ENCODE measurements at places on chromosomes 2 and 18.

- DNase-seq: no peak
These were observed 16.0 kb upstream of the RGPD4 start for GRCh38 chr2:107810734-107811133.

- DNase-seq: no peak
These were observed 85.3 kb downstream of the FTCDNL1 start for GRCh38 chr2:199765646-199766045.

- no peak for DNase-seq
These were observed 174.1 kb upstream of the ALPP start for GRCh38 chr2:232204457-232204931.

- DNase-seq: peak; percentile 62
These were observed 42.1 kb upstream of the RFX8 start for GRCh38 chr2:101516823-101517690.

- no peak for DNase-seq
These were observed 1596.5 kb upstream of the NXPH2 start for GRCh38 chr2:140376686-140377085.

DNA sequence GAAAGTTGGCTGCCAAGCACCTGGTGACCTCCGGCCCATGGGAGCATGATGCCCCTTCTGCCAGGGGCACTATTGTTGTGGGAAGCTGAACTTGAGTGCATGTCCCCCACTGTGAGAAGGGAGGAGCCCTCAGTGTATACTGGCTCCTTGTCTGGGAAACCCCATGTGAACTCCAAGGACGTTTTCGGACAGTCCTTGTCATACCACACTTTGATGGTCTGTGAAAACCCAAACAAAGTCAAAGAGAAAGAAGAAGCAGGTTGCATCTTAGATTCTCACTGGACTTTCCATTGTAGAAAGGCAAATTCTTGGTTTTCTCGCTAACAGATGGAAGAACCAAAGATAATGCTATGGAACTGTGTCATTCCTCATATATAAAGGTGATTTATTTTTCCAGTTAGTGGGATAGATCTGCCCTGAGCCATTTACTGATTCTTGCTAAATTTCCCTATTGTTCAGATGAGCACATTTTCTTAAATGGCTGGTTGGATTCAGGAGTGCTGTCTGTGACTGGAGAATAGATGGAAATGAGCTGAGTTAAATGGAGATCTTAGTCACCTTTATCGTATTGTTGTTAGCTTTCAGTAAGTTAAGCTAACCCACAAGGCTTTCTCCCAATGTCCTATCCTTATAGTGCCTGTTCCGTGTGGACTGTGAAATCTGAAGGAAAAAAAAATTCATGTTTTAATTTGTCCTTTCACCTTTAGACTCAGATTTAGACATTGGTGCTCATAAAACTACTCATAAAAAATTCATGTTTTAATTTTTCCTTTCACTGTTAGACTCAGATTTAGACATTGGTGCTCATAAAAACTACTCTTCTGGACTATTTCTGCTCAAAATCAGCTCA lies 166.6 kb downstream of the ACTR3 start:
- DNase-seq: no peak

DNA sequence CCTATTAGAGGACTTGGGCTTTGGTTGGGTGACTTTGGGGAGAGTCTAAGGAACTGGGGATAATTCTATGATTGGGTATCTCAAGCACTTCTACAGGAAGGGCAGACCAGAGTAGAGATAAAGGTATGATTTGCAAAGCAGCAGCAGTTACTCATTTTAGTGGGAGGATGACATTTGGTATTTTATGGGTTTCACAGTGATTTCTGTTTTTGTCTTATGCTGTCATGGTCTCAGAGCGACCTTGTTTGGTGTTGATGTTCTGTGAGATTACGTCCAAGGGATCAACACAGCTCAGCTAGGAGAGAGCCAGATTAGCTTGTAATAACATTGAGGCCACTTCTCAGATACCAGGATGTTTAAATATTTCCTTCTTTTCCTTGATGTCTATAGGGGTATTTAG lies 18.2 kb downstream of the TTR start:
- DNase-seq: no peak

GRCh38 chr18:74796841-74797576 lies 199.3 kb downstream of the ZNF407 start:
- peak; percentile 31 for DNase-seq

DNA sequence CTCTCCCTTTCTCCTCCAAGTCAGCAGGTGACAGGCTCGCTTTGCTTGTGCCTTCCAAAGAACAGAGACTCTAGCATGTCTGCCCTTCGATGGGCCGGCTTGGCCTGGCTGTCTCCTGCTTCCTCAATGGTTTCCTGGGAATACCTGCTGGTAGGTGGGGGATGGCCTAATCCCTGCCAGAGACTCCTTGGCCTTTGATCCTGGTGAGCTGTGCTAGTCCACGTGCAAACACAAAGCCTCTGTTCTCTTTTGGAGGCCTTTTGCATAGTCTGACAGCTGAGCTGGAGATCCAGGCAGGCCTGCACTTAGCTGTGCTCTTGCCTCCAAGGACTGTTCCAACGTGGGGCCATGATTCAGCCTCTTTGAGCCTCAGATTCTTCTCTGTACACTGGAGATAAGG lies 67.6 kb downstream of the ARL4C start:
- DNase-seq: no peak

Measured in AG04449 (cell line).